SK-N-SH (cell line): ENCODE measurements at places on chromosomes 12 and 14. TPM values are rescaled to one million over a fixed set of nuclear protein-coding genes. Genes with fewer than 3 reads are reported as not detected.

DNA sequence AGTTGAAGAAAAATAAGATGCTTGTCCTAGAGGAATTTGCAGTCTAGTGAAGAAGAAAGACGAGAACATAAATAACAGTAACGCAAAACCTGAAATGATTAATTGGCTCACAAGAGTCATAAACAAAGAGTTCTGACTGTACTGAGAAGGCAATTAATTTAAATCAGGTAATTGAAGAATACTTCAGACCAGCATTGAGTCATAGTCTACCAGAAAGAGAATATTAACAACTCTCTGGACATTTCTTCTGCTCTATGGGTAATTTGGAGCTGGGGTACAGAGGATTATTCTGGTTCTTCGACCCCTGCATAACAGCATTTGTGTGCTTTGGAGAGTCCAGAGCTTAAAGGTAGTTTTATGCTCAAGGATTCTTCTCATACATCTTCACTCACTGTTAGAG, 390.3 kb upstream of the DCN start:
- DNase-seq = no peak

- no peak for DNase-seq
These were observed 3.9 kb downstream of the ANO4 start for GRCh38 chr12:100798286-100799160.

DNA sequence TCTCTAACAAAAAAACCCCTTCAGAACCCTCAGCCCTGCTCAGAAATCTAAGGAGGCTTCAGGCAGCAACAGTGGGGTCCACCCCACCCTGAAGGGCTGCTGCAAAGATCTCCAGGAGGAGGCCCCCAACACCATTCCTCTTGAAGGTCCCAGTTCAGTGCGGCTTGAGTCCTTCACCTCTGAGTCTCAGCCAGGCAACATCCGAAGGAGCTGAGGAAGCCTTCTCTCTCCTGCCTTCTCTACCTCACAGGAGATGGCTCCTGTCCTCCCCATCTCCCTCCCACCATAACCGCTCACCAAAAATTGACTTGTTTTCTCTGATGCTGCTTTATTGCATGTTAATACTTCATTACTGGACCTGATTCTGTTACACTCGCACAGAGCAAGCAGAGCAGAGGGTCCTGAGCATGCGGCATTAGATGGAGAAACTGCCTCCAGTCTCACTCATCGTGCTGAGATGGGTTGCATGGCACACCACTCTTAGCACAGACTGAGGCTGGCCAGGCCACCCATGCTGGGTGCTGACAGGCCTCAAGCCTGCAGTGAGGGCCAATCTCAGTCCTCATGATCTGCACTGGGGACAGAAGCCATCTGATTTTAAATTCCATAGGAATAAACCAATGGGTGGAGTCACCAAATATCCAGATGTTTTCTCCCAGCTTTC, 224.8 kb downstream of the CACNA1C start:
- DNase-seq = no peak

GRCh38 chr14:103101257-103101962, 6.9 kb downstream of the EXOC3L4 start:
- no peak for DNase-seq

- no peak for DNase-seq
These were observed 31.7 kb downstream of the RPGRIP1 start for GRCh38 chr14:21311614-21312013.

DNA sequence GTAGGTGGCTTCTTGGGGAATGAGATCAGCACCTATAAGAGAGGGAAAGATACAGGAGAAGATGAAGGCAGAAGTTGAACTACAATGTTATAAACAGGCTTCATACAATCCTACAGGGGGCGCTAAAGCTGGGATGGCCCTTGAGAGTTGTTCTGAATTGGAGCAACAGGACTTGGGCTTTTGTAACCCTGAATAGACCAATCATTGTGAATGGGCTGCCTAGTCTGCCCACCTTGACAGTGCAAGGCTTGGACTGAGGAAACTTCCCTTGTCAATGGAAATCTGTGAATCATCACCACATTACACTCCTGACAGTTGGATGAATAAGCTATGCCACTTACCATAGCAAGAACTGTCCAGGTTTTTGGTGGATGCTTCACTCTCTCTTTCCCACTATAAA, 306.1 kb downstream of the KCNC2 start:
- no peak for DNase-seq

DNA sequence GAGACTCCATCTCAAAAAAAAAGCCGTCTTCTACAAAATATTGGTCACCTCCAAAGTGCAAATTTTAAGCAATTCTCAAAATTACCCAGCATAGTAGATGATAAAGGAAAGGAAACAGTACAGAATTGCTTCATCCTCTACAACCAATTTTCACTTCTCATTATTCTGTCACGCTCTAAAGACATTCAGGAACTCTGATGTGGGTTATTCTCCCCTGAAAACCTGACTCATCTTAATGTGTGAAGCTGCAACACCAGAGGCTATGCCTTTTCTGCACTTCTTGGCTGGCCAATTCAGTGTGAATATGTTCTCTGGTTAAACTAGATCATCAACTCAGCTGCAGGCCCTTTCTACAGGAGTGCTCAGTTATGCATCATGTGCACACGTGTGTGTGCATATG, 11.0 kb downstream of the PTGER2 start:
- DNase-seq = no peak

The CMA1 gene
- not detected in 2 replicates for polyA plus RNA-seq
